ENCODE measurements at places on chromosomes 7 and 10.

- ATAC-seq = no peak
Observed at GRCh38 chr7:31071645-31072029, 19.5 kb downstream of the ADCYAP1R1 start.

GRCh38 chr7:148155826-148156225 lies 434.7 kb upstream of the C7orf33 start:
- no peak for ATAC-seq

DNA sequence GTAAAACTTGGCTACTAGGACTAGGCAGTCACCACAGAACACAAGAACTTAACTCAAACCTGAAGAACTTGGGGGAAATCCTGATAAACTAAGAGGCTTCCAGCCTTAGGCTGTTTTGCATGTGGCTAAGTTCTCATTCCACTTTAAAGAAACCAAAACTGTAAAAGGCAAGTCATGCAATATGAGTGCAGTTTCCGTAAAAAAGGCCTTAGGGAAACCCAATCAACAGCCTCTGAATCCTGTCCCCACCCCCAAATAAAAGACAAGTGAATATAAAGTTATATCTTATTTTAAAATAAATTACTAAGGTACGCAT lies 95.1 kb downstream of the USP6NL start:
- no peak for ATAC-seq

- ATAC-seq = no peak
Observed at GRCh38 chr10:120749856-120750566, 101.2 kb upstream of the WDR11 start.

DNA sequence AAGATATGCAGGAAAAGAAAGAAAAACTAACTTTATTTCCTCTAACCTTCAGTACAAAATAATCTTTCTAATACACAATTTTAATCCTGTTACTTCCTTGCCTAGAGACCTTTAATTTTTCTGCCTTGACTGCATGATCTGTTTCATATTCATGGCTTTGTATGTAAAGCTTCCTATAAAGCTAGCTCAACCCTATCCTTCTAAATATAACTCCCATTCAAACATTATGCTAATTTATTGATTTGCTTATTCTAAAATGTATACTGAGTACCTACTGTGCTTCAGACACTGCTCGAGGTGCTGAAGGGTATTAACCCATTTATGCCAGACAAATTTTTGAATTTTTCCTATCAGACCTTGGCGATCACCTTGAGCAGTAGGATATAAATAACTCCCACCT lies 47.6 kb downstream of the SEMA3C start:
- ATAC-seq = no peak

GRCh38 chr10:103811463-103811862 lies 43.9 kb downstream of the SH3PXD2A start:
- ATAC-seq = no peak

- ATAC-seq = no peak
Observed at GRCh38 chr7:24828891-24829661, 71.8 kb upstream of the GSDME start.

GRCh38 chr7:14551310-14551709 lies 351.2 kb downstream of the DGKB start:
- ATAC-seq = no peak

DNA sequence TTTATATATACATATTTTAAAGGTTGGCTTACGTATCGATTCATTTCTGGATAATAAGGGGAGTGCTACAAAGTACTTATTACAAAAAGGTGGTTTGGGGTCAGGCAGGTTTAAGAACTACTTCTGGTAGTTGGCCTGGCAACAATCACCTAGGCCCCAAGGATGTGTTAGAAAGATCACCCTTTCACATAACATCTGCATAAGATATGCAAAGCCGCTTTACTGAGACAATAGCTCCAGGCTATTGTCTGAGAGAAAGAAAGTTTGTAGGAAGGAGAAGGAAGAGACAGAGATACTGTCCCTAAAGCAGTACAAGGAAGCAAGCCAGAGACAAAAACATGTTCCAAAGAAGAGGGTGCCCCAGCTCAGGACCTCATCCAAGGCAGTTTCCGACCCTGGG lies 6.2 kb downstream of the PAXIP1 start:
- no peak for ATAC-seq

DNA sequence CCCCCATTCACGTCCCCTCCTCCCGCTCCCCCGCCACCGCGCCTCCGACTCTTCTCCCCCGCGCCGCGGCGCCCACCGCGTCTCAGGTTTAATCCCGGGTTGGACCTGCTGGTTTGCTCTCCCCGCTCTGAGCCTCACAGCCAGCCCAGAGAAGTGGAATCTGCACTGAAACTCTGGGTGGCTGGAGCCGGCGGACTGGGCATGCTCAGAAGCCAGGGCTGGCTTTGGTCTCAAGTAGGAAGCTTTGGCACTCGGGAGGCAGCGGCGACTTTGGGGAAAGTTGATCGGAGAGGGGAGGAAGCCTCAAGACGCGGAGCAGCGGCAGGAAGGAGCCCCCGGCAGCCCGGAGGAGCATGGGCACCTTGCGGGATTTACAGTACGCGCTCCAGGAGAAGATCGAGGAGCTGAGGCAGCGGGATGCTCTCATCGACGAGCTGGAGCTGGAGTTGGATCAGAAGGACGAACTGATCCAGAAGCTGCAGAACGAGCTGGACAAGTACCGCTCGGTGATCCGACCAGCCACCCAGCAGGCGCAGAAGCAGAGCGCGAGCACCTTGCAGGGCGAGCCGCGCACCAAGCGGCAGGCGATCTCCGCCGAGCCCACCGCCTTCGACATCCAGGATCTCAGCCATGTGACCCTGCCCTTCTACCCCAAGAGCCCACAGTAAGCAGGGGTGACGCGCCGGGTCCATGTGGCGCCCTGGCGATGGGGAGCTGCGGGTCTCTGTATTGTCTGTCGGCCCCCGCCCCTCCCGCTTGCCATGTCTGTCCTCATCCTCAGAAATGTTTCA lies at the start of gene PRKG1:
Gene PRKG1 (plus strand): TSS at position 250 of the 791 bp plus-strand sequence.
- peak; percentile 74 for ATAC-seq

GRCh38 chr10:12396567-12396966 lies 47.2 kb downstream of the CAMK1D start:
- no peak for ATAC-seq

GRCh38 chr7:24840563-24840962 lies 83.3 kb upstream of the GSDME start:
- ATAC-seq = no peak

- no peak for ATAC-seq
Observed at GRCh38 chr7:81682873-81683272, 87.0 kb downstream of the HGF start.

- ATAC-seq = no peak
Observed at GRCh38 chr10:43386981-43387677, 15.7 kb downstream of the FXYD4 start.

DNA sequence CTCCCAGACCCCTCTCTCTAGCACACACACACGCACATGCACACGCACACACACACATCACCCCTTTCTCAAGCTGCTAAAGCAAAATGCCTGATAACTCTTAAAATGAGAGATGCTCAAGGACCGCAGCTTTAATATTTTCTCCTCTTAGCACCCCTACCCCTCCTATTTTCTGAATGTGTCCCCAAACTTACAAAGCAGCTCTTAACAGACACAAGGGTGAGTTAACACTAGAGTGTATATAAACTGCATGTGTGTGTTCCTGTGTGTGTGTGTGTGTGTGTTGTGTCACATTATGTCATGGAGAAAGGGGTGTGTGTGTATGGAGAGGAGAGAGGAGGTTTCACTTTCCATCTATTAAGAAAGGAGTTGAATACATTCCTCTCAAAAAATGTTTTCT lies 1.3 kb downstream of the PTN start:
- ATAC-seq = no peak

- ATAC-seq = no peak
Observed at GRCh38 chr10:75050149-75050919, 61.1 kb upstream of the SAMD8 start.

DNA sequence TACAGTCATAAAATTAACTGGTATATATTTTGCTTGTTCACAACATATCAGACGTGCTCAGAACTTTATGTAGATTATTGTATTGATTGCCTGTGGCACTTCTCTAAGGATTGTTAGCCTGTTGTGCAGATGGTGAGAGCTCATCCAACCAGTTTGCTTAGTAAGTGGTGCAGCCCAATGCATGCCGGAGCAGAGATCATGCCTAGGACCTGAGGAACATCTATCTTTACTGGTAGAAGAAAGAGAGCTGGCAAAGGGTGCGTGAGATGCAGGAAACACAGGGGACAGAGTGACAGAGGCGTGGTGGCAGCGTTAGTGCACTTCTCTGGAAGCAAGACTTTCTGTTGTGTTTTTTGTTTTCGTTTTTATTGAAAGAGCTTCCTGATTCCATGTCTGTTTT lies 35.9 kb downstream of the CCM2 start:
- ATAC-seq = peak; percentile 79

DNA sequence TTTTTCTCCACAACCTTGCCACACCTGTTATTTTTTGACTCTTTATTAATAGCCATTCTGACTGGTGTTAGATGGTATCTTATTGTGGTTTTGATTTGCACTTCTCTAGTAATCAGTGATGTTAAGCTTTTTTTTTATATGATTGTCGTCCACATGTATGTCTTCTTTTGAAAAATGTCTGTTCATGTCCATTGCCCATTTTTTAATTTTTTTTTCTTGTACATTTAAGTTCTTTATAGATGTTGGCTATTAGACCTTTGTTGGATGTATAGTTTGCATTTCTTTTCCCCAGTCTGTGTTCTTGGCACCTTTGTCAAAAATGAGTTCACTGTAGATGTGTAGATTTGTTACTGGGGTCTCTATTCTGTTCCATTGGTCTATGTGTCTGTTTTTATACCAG lies 28.8 kb downstream of the ZSCAN25 start:
- no peak for ATAC-seq

DNA sequence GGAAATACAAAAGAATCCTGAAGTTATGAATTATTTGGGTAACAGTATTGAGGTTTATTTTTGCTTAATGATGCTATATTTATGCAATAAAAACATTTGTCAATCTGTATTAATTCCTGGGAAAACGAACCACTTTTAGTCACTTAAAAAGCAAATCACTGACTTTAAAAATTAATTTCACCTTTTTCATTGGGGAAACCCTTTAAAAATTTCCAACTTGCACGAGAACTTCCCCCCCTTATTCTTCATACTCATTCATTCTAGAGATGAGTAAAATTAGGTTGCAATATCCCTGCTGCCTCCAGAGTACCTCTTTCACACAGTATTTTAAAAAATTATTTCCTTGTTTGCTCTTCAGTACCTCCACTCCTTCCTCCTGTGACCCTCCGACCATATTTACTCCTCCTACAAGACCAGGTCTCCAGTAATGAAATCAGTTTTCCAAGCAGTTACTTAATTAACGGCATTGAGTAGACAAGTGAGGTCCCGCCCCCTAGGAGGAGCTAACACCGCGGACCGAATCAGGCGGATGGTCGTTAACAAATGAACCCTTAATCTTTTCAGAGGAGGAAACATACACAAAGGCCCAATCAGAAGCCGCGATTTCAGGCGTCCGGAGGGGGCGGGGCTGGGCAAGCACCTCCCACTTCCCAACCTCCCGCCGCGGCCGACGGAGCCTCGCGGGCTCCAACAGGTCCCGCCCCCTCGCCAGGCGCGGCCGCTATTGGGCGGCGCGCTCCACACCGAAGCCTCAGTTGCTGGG lies 465 bp upstream of the TRIM24 start:
- ATAC-seq = peak; percentile 99

DNA sequence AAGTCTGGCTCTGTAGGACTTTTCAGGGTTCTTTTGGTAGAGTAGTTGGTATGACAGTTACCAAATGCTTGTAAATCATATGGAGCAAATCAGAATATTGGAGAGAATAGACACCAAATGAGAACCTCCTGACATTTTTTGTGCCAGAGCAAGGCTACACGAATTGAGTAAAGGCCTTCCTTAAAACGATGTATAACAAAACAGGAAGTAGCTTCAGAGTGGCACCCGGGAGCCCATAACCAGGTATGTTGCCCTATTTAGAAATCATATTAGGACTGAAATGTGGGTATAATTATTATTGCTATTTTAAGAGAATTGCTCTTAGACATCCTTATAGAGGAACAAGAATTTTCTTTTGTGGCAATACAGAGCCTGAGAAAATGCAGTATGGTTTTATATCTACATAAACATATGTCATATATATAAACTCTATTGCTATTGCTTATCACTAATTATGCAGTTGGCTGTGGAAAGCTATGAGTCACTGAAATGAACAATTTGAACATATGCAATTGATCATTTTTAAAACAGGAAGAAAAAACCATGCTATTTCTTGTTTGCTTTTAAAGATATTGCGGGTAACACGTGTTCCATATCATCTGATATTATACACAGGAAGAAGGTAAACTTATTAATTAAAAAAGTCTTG lies 197.4 kb upstream of the MTPN start:
- no peak for ATAC-seq

DNA sequence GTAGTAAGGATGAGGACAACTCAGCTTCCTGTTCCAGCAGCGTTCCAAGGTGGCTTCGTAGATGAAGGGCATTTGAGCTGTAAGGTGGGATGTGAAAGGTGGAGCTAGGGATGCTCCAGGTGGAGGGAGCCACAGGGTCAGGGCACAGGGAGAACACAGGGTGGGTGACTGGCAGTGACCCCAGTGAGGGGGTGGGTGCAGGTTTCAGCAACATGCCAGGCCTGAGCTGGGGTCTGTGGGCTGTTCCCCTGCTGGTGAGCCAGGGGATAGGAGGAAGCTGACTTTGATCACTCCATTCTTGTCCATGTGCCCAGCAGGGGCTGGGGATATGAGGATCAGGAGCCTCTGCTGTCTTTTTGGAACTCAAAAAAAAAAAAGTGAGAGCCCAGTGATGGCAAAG lies 33.2 kb downstream of the CDH23 start:
- ATAC-seq = no peak

DNA sequence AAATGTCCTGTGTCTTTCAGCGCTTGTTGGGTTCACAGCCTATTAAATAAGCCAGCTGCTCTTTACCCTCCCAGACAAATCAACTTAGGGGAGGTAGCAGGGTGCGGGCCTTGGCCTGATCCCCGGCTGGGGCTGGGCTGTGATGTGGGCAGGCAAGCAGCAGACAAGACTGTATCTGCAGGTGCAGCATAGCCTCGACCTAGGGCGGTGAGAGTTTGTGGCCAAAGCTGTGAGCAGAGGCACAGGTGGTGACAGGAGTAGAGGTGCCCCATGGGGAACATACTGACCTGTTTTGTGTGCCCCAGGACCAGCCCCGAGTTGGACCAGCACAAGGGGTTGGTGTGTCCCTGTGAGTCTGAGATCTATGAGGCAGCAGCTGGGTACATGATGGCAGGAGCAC lies 885.4 kb downstream of the ZNF37A start:
- no peak for ATAC-seq

- ATAC-seq = peak; percentile 85
Observed at GRCh38 chr7:22356701-22357310, at the start of gene RAPGEF5. RAPGEF5 (minus strand) TSS chr7:22357154; CDS start chr7:22357060, 94 bp downstream.

GRCh38 chr7:115216652-115217051 lies 294.8 kb downstream of the MDFIC start:
- no peak for ATAC-seq

Data from esophagus mucosa (tissue), 1 donor.